Immature natural killer cell (primary cell): ENCODE measurements at places on chromosomes 1 and 21. TPM values are rescaled to one million over a fixed set of nuclear protein-coding genes. Genes with fewer than 3 reads are reported as not detected.

The HSD3B2 gene
- not detected for polyA plus RNA-seq

The CR1 gene
- 0.39 TPM for polyA plus RNA-seq

- no peaks in the 10 kb centered on the region for H3K4me1 ChIP-seq
- no peak for DNase-seq
- no peak overlapping the region for H3K4me3 ChIP-seq
- H3K27me3 ChIP-seq = peaks cover 4% of the 10 kb centered on the region
- no peaks in the 10 kb centered on the region for H3K36me3 ChIP-seq
- H3K27ac ChIP-seq = no peak overlapping the region
Observed at GRCh38 chr1:244887281-244887680, 22.9 kb upstream of the HNRNPU start.

GRCh38 chr1:27630859-27631491 is 4.0 kb downstream of the FGR start:
- H3K27ac ChIP-seq = peak overlapping the region; percentile 94
- peaks cover 14% of the 10 kb centered on the region for H3K27me3 ChIP-seq
- DNase-seq = no peak

- no peaks in the 10 kb centered on the region for H3K27me3 ChIP-seq
- peaks cover 2% of the 10 kb centered on the region for H3K4me1 ChIP-seq
- DNase-seq = no peak
- no peak overlapping the region for H3K4me3 ChIP-seq
- no peaks in the 10 kb centered on the region for H3K36me3 ChIP-seq
Observed at GRCh38 chr1:209609791-209610630, 26.5 kb downstream of the CAMK1G start.

DNA sequence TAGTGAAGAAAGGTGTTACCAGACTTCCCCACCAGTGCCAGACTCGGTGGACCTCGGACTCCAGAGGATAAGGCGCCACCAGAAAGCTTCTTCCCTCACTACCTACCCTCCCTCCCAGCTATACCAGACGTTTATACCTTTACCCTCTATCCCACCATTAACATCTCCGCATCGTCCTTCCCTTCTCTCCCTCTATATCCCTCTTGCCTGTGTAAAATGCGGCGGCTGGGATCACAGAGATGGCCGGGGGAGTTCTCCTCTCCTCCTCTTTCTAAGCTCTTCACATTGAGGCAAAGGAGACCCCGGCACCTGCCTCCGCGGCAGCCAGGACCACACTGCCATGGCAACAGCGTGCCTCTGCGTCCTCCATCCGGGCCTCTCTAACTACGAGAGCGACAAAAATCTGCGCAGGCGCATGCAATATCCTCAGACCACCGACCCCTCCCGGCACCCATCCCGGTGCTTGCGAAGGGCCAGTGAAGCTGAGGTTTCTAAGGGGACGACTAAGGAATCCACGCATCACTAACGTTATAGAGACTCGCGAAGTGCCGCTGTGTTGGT is at the start of gene CCDC181:
TSS of gene CCDC181 (minus strand) at position 394 of the 561 bp plus-strand sequence. CDS start 2,547 bp downstream, outside the sequence.
- peaks cover 7% of the 10 kb centered on the region for H3K36me3 ChIP-seq
- peak; percentile 31 for DNase-seq
- peaks cover 7% of the 10 kb centered on the region for H3K4me1 ChIP-seq
- H3K27ac ChIP-seq = no peak within 1 kb of the TSS
- H3K4me3 ChIP-seq = peak within 1 kb of the TSS; percentile 78

- H3K27me3 ChIP-seq = peaks cover 3% of the 10 kb centered on the region
- H3K27ac ChIP-seq = no peak overlapping the region
- H3K4me3 ChIP-seq = no peak overlapping the region
Observed at GRCh38 chr1:7335224-7335879, 435.7 kb upstream of the VAMP3 start.

DNA sequence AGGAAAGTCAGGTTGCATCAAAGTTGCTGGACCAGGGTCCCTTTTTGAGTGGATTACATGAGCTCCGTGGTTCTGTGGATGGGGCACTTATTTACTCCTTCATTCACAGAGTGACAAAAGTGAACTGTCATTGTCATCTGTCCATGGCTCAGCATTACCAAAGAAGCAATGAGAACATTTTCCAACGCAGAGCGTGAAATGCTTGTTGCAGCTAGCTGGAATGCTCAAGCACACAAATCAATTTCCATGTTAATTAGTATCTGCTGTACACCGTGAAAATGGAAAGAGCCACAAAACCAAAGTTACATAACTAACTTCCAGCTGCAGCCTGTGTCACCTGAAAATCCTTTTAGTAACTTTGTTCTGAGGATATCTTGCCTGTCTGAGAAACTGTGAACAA is 78.9 kb downstream of the MT1HL1 start:
- no peak overlapping the region for H3K4me3 ChIP-seq
- no peaks in the 10 kb centered on the region for H3K4me1 ChIP-seq
- no peak overlapping the region for H3K27ac ChIP-seq
- DNase-seq = no peak
